Thymus (tissue), 14 donors: ENCODE measurements at places on chromosomes 7 and 10. TPM values are rescaled to one million over a fixed set of nuclear protein-coding genes. Genes with fewer than 3 reads are reported as not detected.

The PNLIPRP1 gene
- polyA plus RNA-seq, result 0.02 TPM

The FAM149B1 gene
- 29.5 TPM for polyA plus RNA-seq

The SIRT1 gene
- 25.6 TPM for polyA plus RNA-seq

The FAM25C gene
- polyA plus RNA-seq, result not detected

The STRIP2 gene
- 1.4 TPM for polyA plus RNA-seq

The XRCC2 gene
- polyA plus RNA-seq, result 0.64 TPM

The CEP55 gene
- 6.4 TPM for polyA plus RNA-seq

The SFXN2 gene
- polyA plus RNA-seq, result 10.8 TPM

The FAM185A gene
- 5.6 TPM for polyA plus RNA-seq

The NRCAM gene
- 13.9 TPM for polyA plus RNA-seq

The KCNH2 gene
- polyA plus RNA-seq, result 1.5 TPM

The ST8SIA6 gene
- polyA plus RNA-seq, result 0.18 TPM

The BTBD16 gene
- 1.2 TPM for polyA plus RNA-seq

The GATA3 gene
- 17.5 TPM for polyA plus RNA-seq

The JAZF1 gene
- 14.5 TPM for polyA plus RNA-seq

The CHN2 gene
- polyA plus RNA-seq, result 6.5 TPM

The GNAI1 gene
- 12.6 TPM for polyA plus RNA-seq

The AKAP9 gene
- polyA plus RNA-seq, result 25.3 TPM

The MALRD1 gene
- 0.27 TPM for polyA plus RNA-seq

The WDR86 gene
- polyA plus RNA-seq, result 1.3 TPM

The PRSS2 gene
- 23.1 TPM for polyA plus RNA-seq

The GNAT3 gene
- polyA plus RNA-seq, result 0.05 TPM

The CAMK1D gene
- 11.2 TPM for polyA plus RNA-seq

The PDE6C gene
- 0.18 TPM for polyA plus RNA-seq

The SFTPD gene
- 2.6 TPM for polyA plus RNA-seq

The MYL10 gene
- polyA plus RNA-seq, result 0.32 TPM

The NPC1L1 gene
- polyA plus RNA-seq, result 0.14 TPM

The SVOPL gene
- polyA plus RNA-seq, result 2.6 TPM

The LRRC17 gene
- 2.6 TPM for polyA plus RNA-seq

The CNNM2 gene
- polyA plus RNA-seq, result 2.1 TPM

The EIF4H gene
- polyA plus RNA-seq, result 157 TPM
